ENCODE measurements at places on chromosomes 13 and 19.

DNA sequence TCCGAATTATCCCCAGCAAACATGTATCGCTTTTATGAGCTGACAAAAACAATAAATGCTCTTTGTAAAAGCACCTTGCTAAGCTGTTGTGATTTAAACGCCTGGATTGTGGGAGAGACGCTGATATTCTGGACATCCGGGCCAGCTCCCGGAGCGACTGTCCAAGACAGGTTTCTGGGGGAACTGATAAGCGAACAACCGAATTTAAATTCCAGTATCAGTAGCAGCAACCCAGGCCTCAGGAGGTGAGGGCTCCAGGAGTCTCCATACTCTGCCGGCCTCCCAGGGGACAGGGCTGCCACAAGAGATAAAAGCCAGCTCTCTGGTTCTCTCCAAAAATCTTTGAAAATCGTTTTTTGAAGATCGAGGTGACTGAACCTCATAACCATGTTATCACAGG is 50.3 kb upstream of the VSTM2B start:
- DNase-seq: no peak

DNA sequence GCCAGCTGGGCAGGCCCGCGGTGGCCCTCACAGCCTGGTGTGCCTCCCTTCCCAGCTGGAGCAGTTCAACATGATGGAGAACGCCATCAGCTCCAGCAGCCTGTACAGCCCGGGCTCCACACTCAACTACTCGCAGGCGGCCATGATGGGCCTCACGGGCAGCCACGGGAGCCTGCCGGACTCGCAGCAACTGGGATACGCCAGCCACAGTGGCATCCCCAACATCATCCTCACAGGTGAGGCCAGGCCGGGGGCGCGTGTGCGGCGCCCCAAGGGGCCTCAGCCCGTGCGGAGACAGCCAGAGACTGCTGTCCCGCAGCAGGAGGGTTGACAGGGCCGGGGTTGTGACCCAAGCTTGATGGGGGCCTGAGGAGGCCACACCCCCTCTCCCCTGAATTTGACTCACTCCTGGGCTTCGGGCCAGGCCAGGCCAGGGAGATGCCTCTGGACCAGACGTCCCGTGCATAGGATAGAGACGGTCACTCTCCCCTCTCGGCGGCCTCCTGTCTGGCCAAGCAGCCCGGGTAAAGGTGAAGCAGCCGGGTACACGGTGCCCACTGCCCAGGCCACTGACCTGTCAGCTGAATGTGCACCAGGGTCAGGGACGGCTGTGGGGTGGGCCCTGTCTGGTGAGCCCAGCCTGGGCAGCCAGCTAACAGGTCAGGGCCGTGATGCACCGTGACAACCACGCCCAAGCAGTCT is 15.4 kb downstream of the COMP start:
- DNase-seq: no peak

- no peak for DNase-seq
Observed at GRCh38 chr13:25927932-25928331, 123.9 kb downstream of the SHISA2 start.

- peak; percentile 38 for DNase-seq
Observed at GRCh38 chr19:36528921-36529518, 949 bp upstream of the ZNF260 start.

DNA sequence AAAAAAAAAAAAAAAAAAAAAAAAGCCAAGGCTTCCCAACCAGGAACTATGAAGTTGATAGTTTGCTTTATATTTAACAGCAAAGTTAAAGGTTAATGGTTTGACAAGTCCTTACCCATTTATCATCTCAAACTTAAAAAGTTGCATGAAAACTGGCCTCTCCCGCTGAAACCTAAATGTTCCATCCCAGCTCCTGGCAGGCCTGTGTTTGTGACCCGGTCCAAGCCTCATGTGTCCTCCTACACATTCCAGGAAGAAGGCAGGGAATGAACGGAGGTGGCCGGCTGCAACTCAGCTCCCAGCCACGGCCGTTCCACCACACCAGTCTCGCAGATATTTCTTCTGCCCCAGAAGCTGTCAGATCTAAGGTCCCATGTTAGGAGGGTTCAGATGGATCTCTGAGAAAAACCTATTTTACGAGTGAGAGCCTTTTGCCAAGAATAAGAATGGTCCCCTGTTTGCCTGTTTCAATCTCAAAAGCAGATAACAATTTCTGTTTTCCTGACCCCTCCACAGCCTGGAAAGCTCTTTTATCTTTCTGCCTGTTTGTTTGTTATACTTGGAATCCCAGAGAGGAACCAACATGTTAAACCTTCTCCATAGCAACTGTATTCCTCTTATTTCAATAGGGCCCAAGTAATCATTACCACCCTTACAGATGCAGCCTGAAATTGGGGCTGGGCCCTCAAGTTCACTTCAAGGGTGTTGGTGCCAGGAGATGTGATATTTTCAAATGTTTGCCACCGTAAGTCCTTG is 56.5 kb downstream of the KCTD12 start:
- DNase-seq: no peak

GRCh38 chr13:78606471-78607408 is 3.4 kb upstream of the POU4F1 start:
- DNase-seq: no peak

GRCh38 chr19:54069470-54069869 is 5.8 kb upstream of the VSTM1 start:
- no peak for DNase-seq

DNA sequence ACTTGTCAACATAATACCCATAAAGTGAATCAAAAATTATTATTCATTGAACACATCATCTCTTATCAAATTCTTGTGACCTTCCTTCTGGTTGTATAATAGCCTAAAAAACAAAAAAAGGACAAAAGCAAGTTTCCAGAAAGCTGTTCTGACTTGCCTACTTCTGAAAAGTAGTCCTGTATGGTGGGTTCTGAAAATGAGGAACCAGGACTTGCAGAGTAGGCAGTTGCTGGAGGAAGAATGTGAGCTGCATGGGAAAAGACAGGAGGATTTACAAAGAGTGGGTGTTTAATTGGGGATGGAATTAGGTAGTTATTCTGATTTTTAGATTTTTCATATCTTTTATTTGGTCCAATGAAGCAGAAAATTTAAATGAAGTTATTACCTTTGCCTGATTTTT is 56.7 kb downstream of the RCBTB2 start:
- no peak for DNase-seq

DNA sequence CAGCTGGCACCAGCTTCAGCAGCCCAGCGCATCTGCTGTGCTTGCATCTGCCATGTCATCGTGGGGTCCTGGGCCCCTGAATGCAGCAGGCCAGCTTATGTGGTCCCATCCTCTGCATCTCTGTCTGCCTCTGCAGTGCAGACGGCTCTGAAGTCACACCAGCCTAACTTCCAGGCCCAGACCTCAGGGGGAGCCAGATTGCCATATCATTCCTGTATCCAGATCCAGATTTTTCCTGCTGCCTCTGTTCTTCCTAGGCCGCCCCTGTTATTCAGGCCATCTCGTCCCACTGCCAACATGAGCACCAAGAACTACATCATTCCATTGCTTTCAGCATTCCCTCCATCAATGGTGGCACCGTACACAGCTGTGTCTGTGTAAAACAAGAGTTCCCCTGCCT is 571.6 kb downstream of the UQCRFS1 start:
- no peak for DNase-seq

- DNase-seq: no peak
Observed at GRCh38 chr13:79336966-79337365, 69.1 kb downstream of the RBM26 start.

- no peak for DNase-seq
Observed at GRCh38 chr19:29645911-29646310, 19.4 kb upstream of the PLEKHF1 start.

DNA sequence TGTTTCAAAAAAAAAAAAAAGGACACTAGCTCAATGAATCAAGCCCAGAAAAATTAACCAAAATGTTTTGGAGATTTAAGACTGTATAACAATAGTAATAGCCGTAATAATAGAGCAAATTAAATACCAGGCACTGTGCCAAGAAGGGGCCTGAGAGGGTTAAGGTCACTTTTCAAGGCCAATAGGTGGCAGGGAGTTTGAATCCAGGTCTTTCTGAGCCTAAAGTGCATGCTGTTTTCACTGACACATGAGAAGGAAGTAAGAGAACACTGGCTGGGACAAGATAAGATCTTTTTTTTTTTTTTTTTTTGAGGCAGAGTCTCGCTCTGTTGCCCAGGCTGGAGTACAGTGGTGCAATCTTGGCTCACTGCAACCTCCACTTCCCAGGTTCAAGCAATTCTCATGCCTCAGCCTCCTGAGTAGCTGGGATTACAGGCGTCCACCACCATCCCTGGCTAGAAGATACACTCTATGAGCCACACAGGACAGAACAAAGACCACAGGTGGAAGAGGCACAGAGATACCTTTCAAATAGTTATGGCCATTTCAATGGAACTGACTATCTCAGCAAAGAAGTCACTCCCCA is 7.7 kb downstream of the FFAR2 start:
- no peak for DNase-seq

GRCh38 chr13:20171364-20171763 is 10.5 kb upstream of the GJA3 start:
- DNase-seq: no peak

- DNase-seq: no peak
Observed at GRCh38 chr13:112961457-112962369, 7.3 kb upstream of the MCF2L start.

- no peak for DNase-seq
Observed at GRCh38 chr13:100273138-100273537, 184.2 kb downstream of the PCCA start.

DNA sequence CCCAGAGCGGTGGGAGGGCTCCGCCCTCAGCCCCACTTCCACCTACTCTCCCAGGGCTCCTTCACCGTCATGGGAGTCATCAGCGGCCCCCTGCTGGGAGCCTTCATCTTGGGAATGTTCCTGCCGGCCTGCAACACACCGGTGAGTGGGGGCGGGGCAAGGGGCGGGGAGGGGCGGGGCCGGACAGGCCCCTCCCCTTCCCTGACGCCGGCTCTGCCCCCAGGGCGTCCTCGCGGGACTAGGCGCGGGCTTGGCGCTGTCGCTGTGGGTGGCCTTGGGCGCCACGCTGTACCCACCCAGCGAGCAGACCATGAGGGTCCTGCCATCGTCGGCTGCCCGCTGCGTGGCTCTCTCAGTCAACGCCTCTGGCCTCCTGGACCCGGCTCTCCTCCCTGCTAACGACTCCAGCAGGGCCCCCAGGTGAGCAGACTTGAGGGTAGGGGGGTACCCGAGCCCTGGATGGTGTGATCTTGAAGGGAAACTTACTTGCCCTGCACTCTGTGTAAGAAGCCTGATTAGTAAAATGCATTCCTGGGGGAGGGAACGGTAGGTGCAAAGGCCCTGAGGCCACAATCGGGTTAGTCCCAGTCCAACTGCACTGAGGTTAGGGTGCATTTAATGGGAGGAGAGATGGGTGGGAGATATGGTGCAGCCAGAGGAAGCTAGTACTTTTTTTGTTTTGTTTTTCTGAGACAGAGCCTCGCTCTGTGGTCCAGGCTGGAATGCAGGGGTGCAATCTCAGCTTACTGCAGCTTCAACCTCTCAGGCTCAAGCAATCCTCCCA is 12.1 kb downstream of the SLC5A5 start:
- peak; percentile 87 for DNase-seq

GRCh38 chr19:55690109-55690768 is 15.2 kb downstream of the EPN1 start:
- DNase-seq: no peak

DNA sequence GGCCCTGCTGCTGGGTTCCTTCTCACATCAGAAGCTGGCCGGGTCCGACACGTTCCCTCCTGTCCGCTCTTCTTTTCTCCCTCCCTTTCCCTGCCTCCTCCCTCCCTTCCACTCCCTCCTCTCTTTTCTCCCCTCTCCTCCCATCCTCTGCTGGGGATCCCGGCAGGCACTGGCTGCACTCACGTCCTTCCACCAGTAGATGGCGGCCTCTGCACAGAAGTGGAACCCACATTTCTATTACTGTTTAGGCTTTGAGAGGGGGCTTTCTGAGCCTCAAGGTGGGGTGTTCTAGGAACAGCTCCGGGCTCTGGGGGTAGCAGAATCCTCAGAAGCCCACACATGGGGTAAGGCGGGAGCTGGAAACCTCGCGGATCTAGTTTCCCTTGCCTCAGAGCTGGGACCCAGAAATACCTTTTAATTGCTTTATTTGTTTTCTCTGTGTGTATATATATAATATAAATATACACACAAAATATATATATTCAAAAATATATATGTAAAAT is 294.2 kb downstream of the ZNF536 start:
- peak; percentile 69 for DNase-seq

GRCh38 chr19:8208119-8208921 is 850 bp upstream of the CERS4 start:
- peak; percentile 28 for DNase-seq

DNA sequence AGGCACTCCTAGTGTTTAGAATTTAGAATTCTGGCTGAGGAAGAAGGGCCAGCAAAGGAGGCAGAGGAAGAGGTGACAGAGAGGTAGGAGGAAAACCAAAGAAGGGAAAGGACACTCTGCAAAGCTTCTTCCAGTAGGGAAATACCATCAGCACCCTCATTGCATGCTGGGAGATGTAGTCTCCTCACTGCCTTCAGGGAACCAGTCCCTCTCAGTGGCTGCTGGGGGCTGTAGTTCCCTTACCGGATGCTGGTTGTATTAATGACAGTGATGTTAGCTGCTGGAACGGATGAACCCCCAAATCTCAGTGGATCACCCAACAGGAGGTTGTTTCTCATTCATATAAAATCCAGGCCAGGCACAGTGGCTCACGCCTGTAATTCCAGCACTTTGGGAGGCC is 10.1 kb downstream of the GRIN2D start:
- DNase-seq: peak; percentile 76

DNA sequence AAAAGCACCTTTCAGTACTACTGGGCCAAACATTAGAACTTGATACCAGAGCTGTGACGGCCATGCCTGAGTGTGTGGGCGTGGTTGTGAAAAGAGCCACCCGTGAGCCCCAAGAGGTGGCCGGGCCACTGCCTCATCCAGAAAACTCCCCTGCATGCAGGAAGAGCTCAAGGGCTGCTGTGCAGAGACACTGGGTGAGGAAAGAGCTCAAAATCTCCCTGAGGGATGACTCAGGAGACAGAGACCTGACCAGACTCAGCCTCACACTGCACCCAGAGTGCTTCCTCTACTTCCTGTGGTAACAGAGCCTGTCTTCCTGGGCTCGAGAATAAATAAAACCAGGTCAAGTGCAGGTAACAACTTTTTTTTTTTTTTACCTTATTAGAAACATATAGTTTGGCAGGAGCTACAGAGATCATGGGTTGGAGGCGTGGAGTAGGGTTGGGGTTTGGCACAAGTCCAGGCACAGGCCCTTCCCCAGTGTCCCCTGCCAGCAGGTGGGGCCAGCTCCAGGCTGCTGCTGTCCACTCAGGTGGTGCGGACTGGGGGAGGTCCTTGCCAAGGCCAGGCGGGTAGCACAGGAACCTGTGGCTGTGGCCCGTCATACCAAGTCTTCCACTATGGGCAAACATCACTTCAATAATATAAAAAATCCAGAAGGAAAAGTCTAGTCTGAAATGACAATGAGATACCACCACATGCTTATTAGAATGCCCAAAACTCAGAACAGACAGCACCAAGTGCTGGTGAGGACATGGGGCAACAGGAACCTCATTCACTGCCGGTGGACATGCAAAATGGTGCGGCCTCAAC is 25.5 kb downstream of the ELL start:
- peak; percentile 72 for DNase-seq

DNA sequence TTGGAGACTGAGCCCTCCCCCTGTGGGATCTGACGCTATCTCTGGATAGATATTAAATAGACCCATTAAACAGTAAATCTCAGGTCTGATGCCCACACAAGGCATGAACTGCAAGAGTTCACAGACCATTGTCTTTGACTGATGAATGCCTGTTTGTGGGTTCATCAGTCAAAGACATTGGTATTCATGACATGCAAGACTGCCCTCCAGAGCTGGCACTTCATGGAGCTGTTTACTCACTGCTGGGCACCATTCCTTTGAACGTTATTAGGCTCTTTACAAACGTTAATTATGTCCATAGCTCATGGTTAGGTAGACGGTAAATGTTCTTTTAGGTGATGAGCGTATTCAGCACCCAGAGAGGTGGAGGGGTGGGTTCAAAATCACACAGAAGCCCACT is 111.8 kb upstream of the PABPC3 start:
- no peak for DNase-seq

All from iPS-NIHi11 (cell line).